ENCODE measurements at places on chromosomes 1 and 21.

GRCh38 chr21:18985584-18985983, 582.0 kb upstream of the TMPRSS15 start:
- no peak for DNase-seq

DNA sequence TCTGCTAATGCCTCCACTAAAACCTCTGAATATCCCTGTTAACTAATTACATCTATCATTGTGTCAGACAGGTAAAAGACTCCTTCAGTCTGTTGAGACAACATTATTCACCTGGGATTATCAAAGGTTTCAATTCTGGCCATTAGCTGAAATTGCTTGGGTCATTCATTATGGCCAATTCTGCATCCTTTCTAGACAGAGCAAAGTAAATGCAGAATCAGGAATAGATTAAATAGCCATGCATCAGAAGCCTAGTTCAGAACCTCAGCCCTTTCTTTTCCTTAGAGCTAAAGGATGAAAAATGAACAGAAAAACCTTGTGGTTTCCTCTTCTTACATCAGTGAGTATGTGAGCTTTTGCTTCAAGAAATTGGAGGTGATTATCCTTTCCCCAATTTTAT, 665.4 kb upstream of the CAMK1G start:
- DNase-seq, result no peak

- DNase-seq, result no peak
These were observed 36.8 kb downstream of the HLCS start for GRCh38 chr21:36929622-36930021.

- DNase-seq, result no peak
These were observed 4.3 kb upstream of the CELA2A start for GRCh38 chr1:15452216-15452615.

All from amniotic stem cell (primary cell).